Tibial nerve (tissue), 4 donors: ENCODE measurements at places on chromosomes 6 and 20.

DNA sequence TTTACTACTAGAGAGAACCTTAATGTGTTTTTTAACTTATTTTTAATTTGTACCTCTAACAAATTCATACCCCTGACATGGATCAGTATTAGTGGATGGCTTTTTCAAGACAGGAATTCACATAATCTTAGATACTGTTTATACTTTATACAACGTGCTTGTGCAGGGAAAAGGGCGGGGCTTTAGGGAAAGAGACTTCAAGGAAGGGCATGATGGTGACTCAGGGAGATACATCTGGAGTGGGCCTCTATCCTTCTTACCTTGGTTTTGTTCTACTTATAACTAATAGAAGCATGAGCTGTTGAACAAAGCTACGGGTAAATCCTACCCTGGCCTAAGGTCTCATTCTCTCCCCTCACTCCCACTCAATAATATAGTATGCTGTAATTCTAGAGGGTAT lies 160.8 kb downstream of the C6orf58 start:
- no peak overlapping the region for H3K4me3 ChIP-seq
- DNase-seq, result no peak
- no peaks in the 10 kb centered on the region for H3K36me3 ChIP-seq
- H3K27me3 ChIP-seq, result peaks cover under 1% of the 10 kb centered on the region
- H3K4me1 ChIP-seq, result no peaks in the 10 kb centered on the region

GRCh38 chr6:118353564-118353963 lies 194.5 kb upstream of the PLN start:
- H3K27ac ChIP-seq, result no peak overlapping the region
- no peaks in the 10 kb centered on the region for H3K27me3 ChIP-seq
- H3K36me3 ChIP-seq, result no peaks in the 10 kb centered on the region
- no peak for DNase-seq
- H3K4me3 ChIP-seq, result no peak overlapping the region

GRCh38 chr20:37940858-37941257 lies 37.9 kb downstream of the VSTM2L start:
- H3K4me3 ChIP-seq, result no peak overlapping the region
- no peak overlapping the region for H3K27ac ChIP-seq
- no peaks in the 10 kb centered on the region for H3K36me3 ChIP-seq
- no peaks in the 10 kb centered on the region for H3K27me3 ChIP-seq
- no peak for DNase-seq

- H3K27ac ChIP-seq, result peak overlapping the region; percentile 88
- no peaks in the 10 kb centered on the region for H3K27me3 ChIP-seq
- peak overlapping the region; percentile 47 for H3K4me3 ChIP-seq
- no peak for DNase-seq
- no peaks in the 10 kb centered on the region for H3K36me3 ChIP-seq
These were observed 662 bp downstream of the ZNF343 start for GRCh38 chr20:2507875-2508630.

DNA sequence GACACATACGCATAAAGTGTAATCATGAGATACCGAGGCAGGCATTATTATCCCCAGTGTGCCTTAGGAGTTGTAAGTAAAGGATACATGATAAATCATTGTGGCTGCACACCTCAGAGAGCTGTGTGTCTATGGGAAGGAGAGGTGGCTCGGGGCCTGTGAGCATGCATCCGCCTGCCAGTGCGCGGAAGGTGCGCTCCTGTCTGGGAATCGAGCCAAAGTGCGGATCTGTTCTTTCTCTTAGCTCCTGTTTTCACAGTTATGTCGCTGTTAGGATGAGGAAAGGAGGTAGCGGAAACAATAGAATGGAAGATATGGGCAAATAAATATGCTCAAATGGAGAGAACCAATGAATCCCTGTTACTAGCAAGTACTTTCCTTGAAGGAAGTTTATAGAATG lies 98.0 kb downstream of the ANKRD6 start:
- no peak for DNase-seq
- no peaks in the 10 kb centered on the region for H3K36me3 ChIP-seq
- H3K4me1 ChIP-seq, result no peaks in the 10 kb centered on the region
- H3K27me3 ChIP-seq, result no peaks in the 10 kb centered on the region
- no peak overlapping the region for H3K27ac ChIP-seq

DNA sequence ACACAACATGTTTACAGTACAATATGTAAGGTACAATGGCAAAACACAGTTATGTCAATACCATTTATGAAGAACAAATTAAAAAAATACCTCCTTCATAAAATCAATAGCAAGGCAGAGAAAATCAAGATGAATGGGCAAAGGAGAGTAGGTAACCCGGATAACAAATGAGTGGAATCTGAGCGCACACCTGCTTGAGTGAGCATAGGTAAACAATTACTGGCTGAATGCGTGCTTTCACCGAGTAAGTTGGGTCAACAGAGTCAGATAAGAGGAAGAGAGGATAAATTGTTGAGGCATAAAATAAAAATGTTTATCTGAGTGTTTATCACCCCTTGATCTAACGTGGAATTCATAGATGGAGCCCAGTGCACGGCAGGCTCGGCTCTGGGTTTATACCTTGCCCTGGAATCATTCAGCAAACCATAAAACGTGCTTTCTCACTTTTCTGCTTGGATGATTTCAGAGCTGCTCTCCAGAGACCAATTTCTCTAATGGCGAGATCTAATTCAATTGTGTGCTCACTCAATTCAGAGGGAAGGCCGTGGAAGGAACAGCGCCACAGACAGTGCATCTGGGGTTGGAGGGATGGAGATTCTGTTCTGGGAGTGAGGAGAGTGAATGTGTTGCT lies 224.8 kb upstream of the MAP3K7 start:
- no peaks in the 10 kb centered on the region for H3K27me3 ChIP-seq
- no peak overlapping the region for H3K4me3 ChIP-seq
- H3K27ac ChIP-seq, result no peak overlapping the region

- no peaks in the 10 kb centered on the region for H3K27me3 ChIP-seq
- DNase-seq, result no peak
- no peaks in the 10 kb centered on the region for H3K36me3 ChIP-seq
These were observed 531.7 kb downstream of the TFAP2B start for GRCh38 chr6:51350308-51350904.

- H3K27ac ChIP-seq, result peak within 1 kb of the TSS; percentile 40
- no peak within 1 kb of the TSS for H3K4me3 ChIP-seq
- H3K27me3 ChIP-seq, result no peaks in the 10 kb centered on the region
- no peak for DNase-seq
These were observed at the start of gene UNC5CL for GRCh38 chr6:41039060-41039998. Gene UNC5CL, minus strand, starts transcription at chr6:41039221. Its CDS starts 4,147 bp downstream, at chr6:41035074.

DNA sequence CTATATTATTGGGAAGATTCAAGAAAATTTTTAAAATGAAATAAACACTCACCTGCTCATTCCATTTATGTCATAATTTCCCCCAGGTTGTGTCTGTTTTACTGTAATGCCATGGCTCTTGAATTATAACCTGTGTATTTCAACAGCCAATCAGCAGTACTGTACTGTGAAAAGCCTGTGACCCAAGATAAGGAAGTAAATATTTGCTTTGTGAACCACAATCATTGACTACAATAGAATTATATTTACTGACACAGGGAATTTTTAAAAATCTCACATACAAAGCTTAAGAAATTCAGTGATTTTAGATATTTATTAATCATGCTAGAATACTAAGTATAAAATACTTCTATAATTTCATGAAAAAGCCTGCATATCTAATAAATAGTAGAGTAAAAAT lies 6.0 kb downstream of the RGS17 start:
- H3K27me3 ChIP-seq, result peaks cover 3% of the 10 kb centered on the region
- H3K27ac ChIP-seq, result no peak overlapping the region
- peaks cover 9% of the 10 kb centered on the region for H3K4me1 ChIP-seq
- H3K4me3 ChIP-seq, result no peak overlapping the region
- DNase-seq, result no peak
- H3K36me3 ChIP-seq, result no peaks in the 10 kb centered on the region

- H3K4me3 ChIP-seq, result no peak overlapping the region
- no peaks in the 10 kb centered on the region for H3K36me3 ChIP-seq
- DNase-seq, result no peak
- H3K27me3 ChIP-seq, result no peaks in the 10 kb centered on the region
These were observed 47.0 kb upstream of the SPTLC3 start for GRCh38 chr20:12961725-12962124.

GRCh38 chr6:7642791-7643190 lies 52.8 kb downstream of the SNRNP48 start:
- H3K4me1 ChIP-seq, result no peaks in the 10 kb centered on the region
- no peak overlapping the region for H3K27ac ChIP-seq
- no peaks in the 10 kb centered on the region for H3K36me3 ChIP-seq
- DNase-seq, result no peak
- no peak overlapping the region for H3K4me3 ChIP-seq

DNA sequence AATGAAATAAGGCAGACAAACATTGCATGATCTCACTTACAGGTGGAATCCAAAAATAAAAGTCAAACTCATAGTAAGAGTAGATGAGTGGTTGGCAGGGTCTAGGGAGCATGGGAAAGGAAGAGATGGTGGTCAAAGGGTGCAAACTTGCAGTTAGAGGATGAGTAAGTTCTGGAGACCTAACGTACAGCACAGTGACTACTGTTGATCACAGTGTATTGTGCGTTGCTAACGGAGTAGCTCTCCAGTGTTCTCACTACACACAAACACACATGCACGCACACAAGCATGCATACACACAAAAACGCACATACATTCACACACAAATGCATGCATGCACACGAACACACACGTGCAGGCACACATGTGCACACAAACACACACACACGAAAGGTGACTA lies 54.9 kb downstream of the LY86 start:
- no peaks in the 10 kb centered on the region for H3K36me3 ChIP-seq
- no peak for DNase-seq
- no peak overlapping the region for H3K4me3 ChIP-seq

DNA sequence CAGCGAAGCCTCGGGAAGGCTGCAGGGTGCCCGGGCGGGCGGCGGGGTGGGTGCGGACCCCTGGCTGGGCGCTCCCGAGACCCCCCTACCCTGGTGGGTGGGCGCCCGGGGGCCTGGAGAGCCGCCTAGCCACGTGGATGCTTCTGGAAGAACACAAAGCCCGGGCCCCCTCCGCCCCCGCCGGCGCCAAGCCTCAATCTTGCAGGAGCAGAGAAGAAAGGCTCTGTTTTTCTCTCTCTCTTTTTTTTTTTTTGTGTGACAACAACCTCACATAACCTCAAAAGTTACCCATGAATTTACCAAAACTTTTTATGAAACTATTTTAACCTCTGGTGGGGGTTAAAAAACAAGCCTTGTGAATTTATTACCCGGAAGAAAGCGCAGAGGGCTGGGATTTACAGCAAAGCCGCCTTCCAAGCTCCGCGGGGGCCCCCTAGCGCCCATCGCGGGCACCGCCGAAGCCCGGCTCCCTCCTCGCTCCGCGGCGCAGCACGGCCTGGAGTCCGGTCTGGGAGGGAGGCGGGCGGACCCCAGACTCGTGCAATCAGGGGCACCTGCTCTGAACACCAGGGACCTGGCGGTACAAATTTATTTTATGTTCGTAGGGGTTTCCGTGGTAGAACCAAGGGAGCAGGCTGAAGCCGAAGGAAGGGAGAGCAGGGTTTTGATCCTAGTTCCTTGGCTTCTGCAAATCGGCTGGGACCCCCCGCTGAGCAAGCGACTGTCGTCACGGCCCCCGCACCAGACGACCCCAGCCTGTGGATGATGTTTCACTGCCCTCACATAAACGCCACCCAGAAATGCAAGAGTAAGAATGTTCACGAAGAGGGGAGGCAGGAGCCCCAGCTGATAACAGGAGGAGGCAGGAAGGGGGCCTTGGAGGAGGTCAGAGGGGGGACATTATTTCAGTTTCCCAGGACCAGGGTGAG lies 58.9 kb downstream of the ZNF831 start:
- no peak overlapping the region for H3K27ac ChIP-seq
- H3K27me3 ChIP-seq, result no peaks in the 10 kb centered on the region
- peak; percentile 80 for DNase-seq

GRCh38 chr6:109295109-109295773 lies 87.0 kb downstream of the CD164 start:
- no peak overlapping the region for H3K27ac ChIP-seq
- no peaks in the 10 kb centered on the region for H3K27me3 ChIP-seq
- no peaks in the 10 kb centered on the region for H3K36me3 ChIP-seq
- no peaks in the 10 kb centered on the region for H3K4me1 ChIP-seq
- DNase-seq, result no peak

GRCh38 chr6:106688177-106688951 lies 59.0 kb downstream of the QRSL1 start:
- H3K4me1 ChIP-seq, result peaks cover 13% of the 10 kb centered on the region
- no peak overlapping the region for H3K27ac ChIP-seq
- H3K27me3 ChIP-seq, result no peaks in the 10 kb centered on the region
- H3K36me3 ChIP-seq, result no peaks in the 10 kb centered on the region
- H3K4me3 ChIP-seq, result no peak overlapping the region
- DNase-seq, result no peak

- H3K27me3 ChIP-seq, result no peaks in the 10 kb centered on the region
- H3K27ac ChIP-seq, result no peak overlapping the region
- H3K4me3 ChIP-seq, result no peak overlapping the region
- H3K36me3 ChIP-seq, result no peaks in the 10 kb centered on the region
- DNase-seq, result no peak
These were observed 115.1 kb downstream of the ZMYND8 start for GRCh38 chr20:47241345-47241781.

DNA sequence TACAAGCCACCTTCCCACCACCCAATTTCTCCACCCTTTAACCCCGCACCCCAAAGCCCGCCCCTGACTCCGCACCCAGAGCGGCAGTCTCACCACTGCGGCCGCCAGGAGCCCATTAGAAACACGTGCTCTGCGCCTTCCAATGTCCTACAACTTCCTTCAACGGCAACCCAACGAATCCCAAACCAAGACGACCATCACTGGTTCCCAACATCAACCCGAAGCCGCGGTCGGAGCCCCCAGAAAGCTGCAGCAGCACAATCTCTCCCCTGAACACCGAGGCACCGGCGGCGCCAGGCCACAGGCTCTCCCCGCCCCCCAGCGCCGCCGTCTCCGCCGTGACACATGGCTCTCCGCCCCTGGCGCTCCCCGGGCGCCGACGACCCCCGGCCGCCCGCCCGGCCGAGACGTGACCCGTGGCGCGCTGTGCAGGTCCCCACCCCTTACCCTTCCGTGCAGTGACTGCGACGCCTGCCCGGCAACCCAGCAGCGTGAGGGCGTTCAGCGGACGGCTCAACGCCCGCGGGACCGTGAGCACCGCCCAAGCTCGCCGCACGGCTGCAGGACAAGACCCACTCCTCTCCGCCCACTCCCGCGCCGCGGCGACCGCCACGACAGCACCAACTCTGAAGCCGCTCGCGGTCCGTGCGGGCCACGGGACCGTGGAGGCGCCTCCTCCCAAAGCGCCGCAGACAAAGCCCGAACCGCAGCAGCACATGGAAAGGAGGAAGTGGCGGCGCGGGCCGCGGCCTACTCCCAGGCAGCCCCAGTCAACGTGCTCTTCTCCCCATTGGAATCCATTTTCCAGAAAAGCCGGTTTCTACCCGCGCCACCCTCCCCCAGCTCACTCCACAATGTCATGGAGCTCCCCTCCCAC lies 551 bp downstream of the SYNCRIP start:
- H3K36me3 ChIP-seq, result peaks cover 28% of the 10 kb centered on the region
- peaks cover 58% of the 10 kb centered on the region for H3K4me1 ChIP-seq
- H3K27ac ChIP-seq, result peak overlapping the region; percentile 99
